ENCODE measurements at places on chromosomes 7 and 10.

- DNase-seq: no peak
These were observed 291.7 kb downstream of the TCF7L2 start for GRCh38 chr10:113241599-113242360.

DNA sequence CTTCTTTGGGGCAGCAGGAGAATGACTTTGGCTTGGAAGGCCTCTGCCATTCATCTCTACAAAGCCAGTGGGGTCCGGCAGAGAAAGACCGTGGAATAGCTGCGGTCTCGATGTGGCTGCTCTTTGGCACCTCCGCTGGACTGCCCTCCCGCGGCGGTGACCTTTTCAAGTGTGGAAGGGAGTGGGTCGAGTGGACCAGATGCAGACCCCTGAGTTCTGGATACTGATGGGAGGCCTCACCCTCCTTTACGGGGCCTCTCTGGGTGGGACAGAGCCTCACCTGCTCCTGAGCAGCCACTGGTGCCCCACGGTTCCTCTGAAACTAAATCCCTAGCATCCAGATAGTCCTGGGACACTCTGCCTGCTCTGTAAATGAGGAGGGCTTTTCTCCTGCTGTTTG is 113.1 kb downstream of the NT5C2 start:
- DNase-seq: no peak

- DNase-seq: no peak
These were observed 6.9 kb downstream of the NOLC1 start for GRCh38 chr10:102159051-102159597.

DNA sequence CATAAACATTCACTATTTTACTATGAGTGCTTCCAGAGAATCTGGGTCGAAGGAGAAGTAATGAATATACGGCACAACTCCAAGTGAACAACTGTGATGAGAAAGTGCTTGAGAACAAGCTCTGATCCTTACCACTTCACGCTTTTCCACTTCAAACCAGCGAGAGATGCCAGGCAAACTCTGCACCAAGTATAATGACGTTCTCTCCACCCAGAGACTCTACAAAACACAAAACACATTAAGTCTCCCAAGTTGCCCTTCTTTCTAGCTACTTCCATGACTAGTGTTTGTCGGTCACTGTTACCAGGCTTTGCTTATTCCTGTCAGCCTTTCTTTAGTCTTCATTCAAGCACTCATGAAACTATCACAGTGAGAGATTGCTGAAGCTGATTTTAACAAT is 193.1 kb upstream of the IMMP2L start:
- DNase-seq: no peak

GRCh38 chr10:118953598-118954393 is 75.7 kb upstream of the NANOS1 start:
- no peak for DNase-seq

DNA sequence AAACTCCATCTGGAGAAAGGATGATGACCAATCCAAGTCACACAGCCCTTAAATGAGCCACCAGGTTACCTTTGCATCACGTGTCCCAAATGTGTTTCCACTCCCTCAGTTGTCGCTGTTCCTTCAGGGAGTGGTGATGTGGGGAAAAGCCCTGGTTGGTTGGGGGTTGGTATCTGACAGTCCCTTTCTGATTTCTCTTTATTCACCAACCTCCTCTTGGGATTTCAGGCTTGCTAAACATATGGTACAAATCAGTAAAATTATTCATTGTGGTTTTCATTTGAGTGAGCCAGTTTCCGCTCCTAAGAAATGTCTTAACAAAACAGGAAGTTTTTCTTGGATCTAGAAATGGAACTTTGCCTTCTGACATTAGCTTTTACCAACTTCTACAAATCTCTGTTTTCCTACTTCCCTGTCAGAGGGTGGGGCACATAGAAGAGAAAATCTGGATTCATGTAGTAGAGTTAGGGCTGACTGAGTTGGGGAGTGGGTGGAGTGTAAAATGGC is 40.0 kb upstream of the KMT2E start:
- DNase-seq: no peak

DNA sequence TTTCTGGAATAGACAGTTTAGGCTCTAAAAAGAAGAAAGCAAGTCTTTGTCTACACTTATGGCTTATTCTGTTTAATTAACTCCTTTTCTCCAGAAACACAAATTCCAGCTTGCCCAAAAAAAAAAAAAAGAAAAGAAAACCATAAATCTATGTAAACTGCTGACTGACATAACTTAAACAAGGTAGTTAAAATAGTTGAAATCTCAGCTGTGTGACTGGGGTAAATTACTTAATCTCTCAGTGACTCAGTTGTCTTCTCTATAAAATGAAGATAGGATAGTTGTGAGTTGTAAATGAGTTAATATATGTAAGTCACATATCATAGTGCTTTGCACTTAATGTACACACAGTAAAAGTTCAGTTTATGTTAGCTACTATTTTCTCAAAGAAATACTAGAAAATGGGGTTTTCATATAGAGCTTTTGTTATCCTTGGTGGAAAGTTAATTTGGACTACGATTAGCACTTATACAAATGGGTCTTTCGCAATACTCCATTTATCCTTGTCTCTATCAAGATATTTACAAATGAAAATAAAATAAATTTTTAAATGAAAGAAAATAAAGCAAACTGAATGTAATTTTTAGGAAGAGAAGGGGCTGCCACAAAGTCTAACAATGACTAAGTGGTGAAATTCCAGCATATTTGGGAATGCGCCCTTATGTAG is 200.9 kb downstream of the MBL2 start:
- no peak for DNase-seq

DNA sequence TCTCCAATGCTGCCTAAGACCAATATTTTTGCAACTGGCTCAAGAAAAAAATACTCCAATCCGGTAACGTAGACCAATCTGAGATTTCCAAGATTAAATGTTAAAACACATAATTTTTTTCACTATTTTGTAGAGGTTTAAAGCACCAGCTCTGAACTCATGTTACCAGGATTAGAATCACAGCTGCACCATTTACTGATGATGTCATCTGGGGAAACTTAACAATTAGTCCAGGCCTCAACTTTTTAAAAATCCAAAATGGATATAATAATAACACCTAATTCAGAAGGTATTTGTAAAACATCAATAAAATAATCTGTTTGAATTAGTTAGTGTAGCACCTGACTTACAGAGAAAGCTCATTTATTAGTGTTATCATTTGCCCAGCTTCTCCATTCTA is 14.4 kb downstream of the PON1 start:
- DNase-seq: no peak

GRCh38 chr7:92799446-92800211 is 36.7 kb downstream of the CDK6 start:
- DNase-seq: no peak

- no peak for DNase-seq
These were observed 31.1 kb downstream of the JAZF1 start for GRCh38 chr7:28149291-28150101.

Data from GM18507 (cell line).